NCI-H446 (cell line): ENCODE measurements at places on chromosomes 13 and 19.

- DNase-seq: peak; percentile 89
These were observed 1.3 kb upstream of the KCNC3 start for GRCh38 chr19:50330365-50331078.

GRCh38 chr19:3236272-3236671 lies 11.8 kb downstream of the CELF5 start:
- no peak for DNase-seq

DNA sequence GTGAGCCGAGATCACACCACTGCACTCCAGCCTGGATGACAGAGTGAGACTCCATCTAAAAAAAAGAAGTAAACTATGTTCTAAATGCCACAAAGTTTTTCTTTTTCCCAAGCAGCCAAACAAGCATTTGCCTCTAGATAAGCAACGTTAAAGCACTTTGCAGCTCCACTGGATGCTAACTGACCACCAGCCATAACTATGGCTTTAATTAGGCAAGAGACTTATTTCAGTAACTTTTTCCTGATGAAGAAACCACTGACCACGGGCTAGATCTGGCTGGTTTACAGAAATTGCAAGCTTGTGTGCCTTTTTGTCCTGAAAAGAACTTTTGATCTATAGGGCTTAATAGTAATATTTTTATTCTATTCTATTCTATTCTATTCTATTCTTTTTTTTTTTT lies 22.1 kb downstream of the CD70 start:
- no peak for DNase-seq

DNA sequence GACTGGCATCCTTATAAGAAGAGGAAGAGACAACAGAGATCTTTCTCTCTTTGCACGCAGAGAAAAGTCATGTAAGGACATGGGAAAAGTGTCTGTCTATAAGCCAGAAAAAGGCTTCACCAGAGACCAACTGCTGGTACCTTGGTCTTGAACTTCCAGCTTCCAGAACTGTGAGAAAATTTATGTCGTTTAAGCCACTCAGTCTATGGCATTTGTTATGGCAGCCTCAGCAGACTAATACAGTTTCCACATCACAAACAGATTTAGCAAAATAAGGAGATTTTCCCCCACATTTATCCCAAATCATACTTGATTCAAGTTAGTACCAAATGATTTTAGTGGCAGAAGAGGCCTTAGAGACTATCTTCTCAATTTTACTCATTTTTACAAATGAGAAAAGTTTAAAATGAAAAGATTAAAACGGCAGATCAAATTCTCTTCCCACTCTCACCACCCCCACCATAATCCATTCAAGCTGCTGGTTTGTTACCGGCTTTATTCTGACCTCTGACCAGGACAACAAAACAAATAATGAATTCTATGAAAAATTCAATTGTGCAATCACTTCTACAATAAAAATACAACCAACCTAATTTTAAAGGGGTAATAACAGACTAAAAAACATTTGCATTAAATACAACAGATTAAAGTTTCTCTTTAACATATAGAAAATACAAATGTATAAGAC lies 316.3 kb downstream of the TBC1D4 start:
- no peak for DNase-seq

GRCh38 chr13:54133746-54134145 lies 1105.1 kb downstream of the OLFM4 start:
- DNase-seq: no peak

GRCh38 chr13:28843639-28844038 lies 23.5 kb downstream of the MTUS2 start:
- no peak for DNase-seq

DNA sequence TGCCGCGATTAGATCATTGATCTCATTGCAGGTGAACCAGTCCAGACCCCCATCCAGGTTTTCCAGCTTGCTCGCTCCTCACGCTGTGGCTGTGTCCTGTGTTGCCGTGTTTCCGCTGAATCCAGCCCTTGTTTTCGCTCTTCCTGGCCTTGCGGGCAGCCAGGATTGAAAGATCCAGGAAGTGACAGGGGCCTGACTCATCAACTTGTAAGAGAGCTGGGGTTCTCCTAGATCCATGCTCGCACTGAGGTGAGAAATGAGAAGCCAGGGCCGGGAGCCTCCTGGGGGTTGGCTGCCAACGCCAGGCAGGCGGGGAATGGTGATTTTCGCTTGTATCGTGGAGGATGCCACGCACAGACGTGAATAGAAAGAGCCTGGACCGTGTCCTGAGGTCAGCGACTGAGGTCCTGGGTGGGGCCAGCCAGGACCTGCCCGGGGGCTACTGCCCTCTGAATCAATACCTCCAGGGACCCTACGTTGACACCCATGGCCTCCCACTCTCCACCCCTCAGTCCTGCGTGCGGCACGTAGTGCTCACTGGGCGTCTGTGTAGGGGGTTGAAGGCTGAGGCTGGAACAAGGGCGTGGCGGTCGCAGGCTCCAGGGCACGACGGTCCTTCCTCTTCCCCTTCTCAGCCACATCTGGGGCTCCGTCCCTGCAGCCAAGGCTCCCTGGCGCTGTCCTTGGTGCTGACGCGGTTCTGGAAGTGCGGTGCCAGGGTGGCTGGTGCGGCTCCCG lies 7.3 kb upstream of the PTPRH start:
- peak; percentile 97 for DNase-seq

- DNase-seq: no peak
These were observed 28.8 kb downstream of the IPO5 start for GRCh38 chr13:97982286-97982685.

DNA sequence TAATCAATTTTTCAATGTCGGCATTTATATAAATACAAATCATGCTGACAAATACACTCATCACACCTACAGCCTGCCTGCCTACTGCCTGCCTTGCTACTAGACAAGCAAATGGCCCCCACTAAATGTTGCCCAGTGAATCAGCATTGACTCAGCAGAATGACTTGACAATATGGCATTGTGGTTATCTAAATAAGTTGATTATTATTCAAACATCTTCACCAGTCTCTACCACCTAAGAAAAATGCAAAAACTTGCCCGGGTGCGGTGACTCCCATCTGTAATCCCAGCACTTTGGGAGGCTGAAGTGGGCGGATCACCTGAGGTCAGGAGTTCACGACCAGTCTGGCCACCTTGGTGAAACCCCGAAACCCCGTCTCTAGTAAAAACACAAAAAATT lies 296.1 kb downstream of the PCDH9 start:
- no peak for DNase-seq

GRCh38 chr13:52002361-52002760 lies 8.9 kb downstream of the ATP7B start:
- no peak for DNase-seq

DNA sequence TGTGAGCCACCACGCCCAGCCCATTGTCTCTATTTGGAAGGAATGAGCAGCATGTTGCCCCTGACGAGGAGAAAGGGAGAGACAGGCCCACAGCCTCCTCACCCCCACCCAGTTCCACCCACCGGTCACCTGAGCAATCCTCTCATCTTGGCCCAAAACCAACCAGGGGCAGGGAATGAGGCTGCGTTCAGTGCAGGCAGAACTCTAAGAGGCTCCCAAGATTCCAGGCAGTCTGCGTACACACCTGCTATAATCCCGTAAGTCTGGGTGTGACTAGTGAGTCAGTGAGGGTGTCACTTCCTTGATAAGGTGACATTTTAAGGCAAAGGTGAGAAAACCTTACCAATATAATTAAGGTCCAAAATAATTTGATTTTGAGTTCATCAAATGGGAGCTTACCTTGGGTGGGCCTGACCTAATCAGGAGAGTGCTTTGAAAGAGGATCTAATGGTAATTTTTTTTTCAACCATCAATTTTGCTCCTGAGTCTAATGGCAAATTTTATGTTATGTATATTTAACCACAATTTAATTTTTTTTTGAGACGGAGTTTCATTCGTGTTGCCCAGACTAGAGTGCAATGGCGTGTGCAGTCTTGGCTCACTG lies 26.9 kb upstream of the KLF2 start:
- DNase-seq: no peak

DNA sequence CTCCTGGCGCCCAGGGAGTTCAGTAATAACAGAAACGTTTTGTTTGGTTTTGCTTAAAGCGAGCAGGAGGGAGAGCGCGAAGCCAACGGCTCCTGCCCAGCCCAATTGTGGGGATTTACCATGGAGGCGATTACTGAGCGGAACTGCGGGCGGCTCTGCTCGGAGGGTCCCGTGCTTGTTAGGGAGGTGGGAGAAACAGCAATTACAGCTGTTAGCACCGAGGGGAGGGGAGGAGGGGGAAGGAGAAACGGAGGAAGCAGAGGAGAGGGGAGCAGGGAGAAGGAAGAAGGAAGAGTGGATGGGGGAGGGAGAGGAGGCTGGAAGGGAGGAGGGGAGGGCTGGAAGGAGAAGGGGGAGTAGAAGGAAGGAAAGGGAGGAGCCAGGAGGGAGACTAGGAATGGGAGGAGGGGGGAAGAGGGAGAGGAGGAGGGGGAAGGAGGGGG lies 7.7 kb upstream of the ONECUT3 start:
- no peak for DNase-seq

GRCh38 chr13:107339209-107339608 lies 771.3 kb upstream of the ARGLU1 start:
- DNase-seq: no peak

DNA sequence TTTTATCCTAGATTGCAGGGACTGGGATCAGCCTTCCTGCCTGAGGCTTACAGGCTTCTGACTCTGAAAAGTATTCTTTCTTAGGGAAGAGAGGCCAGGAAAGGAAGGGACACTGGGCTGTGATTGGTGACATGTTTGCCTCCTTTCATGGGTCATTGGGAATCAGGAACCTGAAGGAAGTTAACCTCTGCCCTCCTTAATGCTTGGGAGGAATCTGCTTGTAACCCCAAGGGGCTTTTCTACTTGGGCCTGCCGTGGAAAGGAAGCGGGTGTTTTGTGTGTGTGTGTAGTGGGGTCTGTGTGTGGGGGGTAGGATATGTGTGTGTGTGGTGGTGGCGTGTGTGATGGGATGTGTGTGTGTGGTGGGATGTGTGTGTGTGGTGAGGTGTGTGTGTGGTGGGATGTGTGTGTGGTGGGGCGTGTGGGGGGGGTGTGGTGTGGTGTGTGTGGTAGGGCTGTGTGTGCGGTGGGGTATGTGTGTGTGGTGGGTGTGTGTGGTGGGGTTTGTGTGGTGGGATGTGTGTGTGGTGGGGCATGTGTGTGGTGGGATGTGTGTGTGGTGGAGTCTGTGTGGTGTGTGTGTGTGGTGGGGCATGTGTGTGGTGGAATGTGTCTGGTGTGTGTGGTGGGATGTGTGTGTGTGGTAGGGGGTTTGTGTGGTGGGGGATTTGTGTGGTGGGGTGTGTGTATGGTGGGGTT lies 41.3 kb upstream of the NPAS1 start:
- no peak for DNase-seq

DNA sequence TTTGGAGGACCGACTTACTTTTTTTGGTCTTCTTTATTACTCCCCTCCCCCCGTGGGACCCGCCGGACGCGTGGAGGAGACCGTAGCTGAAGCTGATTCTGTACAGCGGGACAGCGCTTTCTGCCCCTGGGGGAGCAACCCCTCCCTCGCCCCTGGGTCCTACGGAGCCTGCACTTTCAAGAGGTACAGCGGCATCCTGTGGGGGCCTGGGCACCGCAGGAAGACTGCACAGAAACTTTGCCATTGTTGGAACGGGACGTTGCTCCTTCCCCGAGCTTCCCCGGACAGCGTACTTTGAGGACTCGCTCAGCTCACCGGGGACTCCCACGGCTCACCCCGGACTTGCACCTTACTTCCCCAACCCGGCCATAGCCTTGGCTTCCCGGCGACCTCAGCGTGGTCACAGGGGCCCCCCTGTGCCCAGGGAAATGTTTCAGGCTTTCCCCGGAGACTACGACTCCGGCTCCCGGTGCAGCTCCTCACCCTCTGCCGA lies 409 bp downstream of the FOSB start:
- no peak for DNase-seq

DNA sequence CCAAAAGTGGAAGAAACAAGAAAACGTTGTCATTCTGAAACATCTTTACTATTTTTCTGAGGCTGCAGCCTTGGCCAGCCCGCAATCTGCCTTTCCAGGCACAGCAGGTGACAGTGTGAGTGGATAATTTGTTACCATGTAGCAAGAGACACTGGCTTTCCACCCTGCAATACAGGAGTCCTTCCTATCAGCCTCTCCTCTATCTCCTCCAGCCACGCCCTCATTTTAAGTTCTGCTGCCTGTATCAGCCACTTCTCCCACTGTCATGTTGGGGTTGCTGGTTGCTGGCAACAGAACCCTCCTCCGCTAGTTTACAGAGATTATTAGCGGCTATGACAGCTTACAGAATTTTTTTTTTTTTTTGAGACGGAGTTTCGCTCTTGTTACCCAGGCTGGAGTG lies 7.7 kb upstream of the LGALS7 start:
- DNase-seq: no peak

DNA sequence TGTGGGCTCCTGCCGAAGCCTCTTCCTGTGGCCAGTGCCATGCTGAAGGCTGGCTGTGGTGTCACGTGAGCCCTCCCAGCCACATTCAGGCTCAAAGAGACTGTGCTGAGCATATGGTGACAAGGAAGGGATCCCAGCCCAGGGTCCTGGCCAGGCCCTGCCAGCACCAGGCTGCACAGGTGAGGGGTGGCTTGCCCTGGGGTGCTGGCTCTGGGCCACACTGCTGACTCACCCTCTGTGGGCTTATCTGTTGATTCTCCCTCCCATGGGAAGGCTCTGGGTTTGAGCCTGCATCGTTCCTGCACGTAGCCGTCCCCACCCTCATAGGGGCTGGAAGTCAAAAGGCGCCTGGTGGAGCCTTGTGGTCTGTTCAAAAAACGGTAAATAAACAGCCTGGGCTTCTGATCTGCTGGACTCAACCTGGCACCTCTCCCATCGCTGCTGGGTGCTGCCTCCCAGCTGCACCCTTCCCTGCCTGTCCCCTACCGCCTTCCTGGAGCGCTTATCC lies 31.1 kb downstream of the DNM2 start:
- DNase-seq: no peak

DNA sequence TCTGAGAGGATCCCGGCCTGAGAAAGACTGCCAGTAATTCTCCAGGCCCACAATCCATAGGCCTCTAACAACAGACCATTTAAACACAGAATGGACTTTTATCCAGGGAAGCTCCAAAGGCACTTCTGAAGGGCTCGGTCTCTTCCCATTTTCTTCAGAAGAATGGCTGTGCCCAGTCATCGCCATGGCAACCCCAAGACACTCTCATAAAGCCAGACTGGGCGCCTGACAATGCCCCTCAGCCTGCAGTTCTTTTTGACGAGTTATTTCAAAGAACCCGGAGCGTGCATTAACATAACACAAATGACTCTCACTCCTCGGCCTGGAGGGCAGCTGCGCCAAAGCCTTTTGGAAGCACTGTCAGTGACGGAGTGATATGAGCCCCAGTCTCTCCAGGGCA lies 61.0 kb downstream of the RASA3 start:
- DNase-seq: no peak

DNA sequence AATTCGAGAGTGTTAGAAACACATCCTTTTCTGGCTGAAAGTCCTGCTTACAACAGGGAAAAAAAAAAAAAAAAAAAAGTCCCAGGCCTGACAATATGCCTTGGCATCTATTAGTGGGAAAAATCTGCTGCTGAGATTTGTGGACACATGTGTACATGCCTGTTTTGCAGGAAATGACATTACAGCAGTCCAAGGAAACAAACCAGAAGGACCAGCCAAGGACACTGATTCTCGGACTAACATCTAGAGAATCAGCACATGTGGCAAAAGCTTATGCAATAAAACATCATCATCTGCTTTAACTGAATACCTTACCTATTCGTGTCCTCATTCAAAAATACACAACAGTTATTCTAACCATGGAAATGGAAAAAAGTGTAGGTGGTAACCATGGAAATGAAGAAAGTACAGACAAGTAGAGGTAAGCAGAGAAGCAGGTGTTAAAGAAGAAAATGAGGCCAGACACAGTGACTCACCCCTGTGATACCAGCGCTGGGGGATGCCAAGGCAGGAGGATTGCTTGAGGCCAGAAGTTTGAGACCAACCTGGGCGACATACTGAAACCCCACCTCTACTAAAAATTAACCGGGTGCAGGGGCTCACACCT lies 9.4 kb upstream of the DPY19L3 start:
- no peak for DNase-seq

GRCh38 chr19:34067861-34068271 lies 104.4 kb upstream of the LSM14A start:
- no peak for DNase-seq
